HT-29 (cell line): ENCODE measurements at places on chromosomes 6 and 20. TPM values are rescaled to one million over a fixed set of nuclear protein-coding genes. Genes with fewer than 3 reads are reported as not detected.

The TRAPPC3L gene
- not detected in 2 replicates for total RNA-seq

The BTNL2 gene
- total RNA-seq, result not detected in 2 replicates

The BPIFA1 gene
- not detected in 2 replicates for total RNA-seq

The IYD gene
- total RNA-seq, result 0.31 and 1.9 TPM in 2 replicates

The DLL1 gene
- total RNA-seq, result 2.2 and 2.6 TPM in 2 replicates

- no peak for DNase-seq
These were observed 5.5 kb downstream of the DNAJC5 start for GRCh38 chr20:63900413-63900812.

GRCh38 chr6:153882411-153882810 lies 156.6 kb upstream of the OPRM1 start:
- no peak for DNase-seq

- DNase-seq, result no peak
These were observed 111.7 kb downstream of the TRERF1 start for GRCh38 chr6:42339991-42340401.

DNA sequence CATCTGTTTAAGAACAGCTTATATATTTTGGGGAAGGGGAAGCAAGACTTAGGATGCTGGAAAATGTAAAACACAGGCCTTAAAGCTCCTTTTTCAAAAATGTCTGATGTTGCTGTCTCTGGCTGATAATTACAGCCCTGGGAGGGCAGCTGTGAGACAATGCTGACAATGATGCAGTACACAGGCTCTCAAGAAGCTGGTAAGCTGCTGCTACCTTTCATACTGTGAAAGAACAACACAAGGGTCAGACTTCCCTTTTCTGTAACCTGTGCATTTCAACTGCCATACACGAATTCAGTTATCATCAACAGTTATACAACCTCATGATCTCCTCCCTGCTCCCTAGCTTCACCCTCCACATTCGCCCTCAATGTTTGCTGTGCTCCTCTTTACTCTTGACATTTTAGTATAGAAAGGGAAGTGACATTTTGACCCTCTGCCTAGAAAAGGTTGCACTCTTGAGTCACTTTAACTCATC lies 25.2 kb downstream of the MAP7 start:
- DNase-seq, result no peak

DNA sequence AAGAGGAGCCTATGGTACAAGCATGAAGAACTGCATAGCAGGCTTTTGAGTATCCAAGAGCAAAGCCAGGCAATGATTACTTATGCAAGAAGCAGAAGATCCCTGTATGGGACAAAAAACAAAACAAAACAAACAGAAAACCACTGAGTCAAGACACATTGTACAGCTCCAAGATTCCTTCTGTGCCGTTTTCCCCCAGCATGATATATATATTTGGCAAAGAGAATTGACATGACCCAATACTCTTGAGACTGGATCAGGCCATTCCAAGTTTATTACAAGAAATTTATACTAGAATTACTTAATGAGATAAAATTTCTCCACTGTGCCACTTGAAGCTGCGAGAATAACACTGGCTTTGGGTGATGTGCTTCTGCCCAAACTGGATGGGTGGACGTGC lies 65.5 kb downstream of the TRMT11 start:
- DNase-seq, result no peak

DNA sequence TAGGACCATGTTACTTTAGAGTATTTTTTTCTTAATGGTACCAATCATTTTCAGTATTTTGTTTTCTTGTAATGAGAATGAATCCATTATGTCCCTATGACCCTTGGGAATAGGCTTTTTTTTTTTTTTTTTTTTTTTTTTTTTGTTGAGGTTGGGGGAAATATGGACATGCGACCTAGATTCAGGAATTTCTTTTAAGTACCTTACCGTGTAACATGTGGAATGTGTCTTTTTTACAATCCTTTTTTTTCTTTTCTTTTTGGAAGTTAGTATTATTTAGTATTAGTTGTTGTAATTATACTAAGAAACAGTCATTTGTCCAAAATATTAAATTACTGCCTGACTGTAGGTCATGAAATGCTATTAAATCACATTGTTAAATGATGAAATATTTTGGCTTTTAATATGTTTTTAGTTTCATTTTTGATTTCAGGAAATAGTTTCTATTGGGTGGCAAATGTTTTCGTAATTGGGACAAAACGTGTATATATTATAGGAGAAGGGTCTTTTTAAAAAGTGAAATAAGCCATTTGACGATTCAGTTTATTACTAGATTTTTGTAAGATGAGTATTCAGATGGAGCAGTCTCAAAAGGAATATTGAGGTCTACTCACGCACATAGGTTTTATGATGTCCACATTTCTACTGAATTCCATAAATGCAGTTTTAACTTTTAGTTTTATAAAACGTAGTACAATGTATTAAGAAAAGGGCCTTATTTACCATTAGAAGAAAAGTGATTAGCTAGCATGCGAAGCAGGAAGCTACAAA lies 4.9 kb downstream of the ARID1B start:
- DNase-seq, result peak; percentile 32
